ENCODE measurements at places on chromosomes 12 and 14.

DNA sequence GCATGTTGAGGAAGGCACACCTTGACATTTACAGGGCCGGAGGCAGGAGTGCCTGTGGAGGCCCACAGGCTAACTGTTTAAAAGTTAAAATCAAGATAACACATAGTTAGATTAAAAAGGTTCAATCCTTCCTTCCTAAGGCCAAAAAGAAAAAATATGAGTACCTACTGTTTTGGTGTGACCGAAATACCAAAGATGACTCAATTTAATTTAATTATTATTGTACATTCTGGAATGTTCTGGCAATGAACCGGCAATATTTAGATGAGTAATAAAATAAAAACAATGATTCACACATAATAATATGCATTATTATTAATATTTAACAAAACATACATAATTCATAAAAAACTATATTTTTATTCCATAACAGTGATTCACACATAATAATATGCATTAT, 136.8 kb upstream of the NTF3 start:
- DNase-seq: no peak

- no peak for DNase-seq
Observed at GRCh38 chr12:124231980-124232653, 62.8 kb upstream of the RFLNA start.

- no peak for DNase-seq
Observed at GRCh38 chr14:70350078-70350477, 9.4 kb downstream of the COX16 start.

GRCh38 chr14:42200957-42201356, 594.3 kb downstream of the LRFN5 start:
- no peak for DNase-seq

DNA sequence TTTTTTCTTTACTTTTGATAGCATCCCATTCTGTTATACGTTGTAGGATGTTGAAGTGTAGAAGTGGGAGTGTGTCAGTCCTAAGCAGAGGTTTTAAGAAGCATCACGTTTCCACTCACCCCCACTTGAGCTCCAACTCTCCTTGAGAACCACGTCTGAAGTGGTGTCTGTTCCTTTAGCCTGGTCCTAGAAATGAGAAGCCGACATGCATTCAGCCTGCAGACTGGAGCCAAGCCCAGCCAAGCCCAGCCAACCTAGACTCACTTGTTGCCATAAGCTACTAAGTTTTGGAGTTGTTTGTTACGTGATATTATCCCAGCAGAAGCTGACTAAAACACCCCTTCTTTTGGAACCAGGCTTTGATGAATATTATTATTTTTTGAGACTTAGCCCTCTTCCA, 4.4 kb upstream of the ELK3 start:
- no peak for DNase-seq

DNA sequence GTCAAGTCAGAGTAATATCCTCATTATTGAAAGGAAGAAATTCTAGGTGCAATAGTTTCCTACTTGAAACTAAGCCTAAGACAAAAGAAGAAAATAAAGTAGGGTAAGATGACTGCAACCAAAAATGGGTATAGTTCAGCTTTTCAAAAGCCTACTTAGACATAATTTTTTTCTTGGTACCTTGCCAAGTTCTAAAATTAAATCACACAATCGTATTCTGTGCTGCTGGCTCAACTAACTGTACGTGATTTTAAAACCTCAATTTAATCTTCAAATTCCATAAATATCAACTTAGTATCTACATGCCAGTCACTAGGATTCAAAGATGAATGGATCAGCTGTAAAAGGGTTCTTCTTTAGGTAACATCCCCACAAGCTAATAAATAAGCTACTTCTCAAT, 56.9 kb downstream of the SCAF11 start:
- no peak for DNase-seq

DNA sequence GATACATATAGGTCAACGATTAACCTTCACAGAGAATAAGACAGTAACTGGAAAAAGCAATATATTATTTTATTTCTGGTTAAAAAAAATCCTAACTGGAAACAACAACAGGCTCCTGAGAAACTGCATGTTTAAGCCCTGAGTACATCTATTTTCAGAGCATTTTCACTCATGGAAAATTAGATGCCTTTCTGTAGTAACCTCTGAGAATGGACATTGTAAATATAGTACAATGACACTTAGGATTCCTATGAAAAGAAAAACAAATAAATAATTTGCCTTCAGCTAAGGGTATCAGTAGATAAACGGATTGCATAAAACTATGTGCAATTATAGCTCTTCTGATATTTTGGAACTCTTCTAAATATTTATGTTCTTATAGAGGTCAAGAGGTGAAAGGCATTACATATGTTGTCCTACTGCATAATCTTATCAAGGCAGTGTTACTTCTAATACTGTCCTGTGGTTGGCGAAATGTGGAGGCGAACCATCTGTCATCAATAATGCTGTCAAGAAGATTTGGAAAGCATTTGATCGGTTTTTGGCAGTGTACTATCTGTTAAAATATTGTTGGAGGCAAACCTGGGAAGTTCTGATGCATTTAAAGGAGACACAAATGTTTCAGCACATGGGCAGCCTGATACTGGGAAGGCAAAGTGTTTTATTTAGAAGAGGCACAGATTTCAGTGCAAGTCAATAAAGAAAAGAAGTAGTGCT, 381.8 kb downstream of the BTG1 start:
- DNase-seq: no peak

- no peak for DNase-seq
Observed at GRCh38 chr14:79809849-79810612, 401.3 kb downstream of the DIO2 start.

DNA sequence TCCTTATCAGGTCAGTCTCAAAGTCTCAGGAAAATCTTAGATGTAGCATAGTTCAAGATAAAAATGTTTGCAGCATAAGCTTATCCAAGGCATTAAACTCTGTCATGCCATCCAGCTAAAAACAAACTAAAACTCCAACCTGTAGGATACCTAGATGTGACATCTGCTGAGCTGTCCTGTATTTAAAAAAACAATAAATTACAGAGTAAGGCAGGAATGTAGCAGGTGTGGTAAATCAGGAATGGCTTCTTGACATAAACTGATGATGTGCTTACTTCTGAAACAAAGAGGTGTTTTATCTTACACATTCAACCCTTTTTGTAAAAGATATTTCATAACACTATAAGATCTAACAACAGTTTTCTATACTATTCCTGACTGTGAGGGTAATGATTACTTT, 30.6 kb upstream of the DLGAP5 start:
- no peak for DNase-seq

DNA sequence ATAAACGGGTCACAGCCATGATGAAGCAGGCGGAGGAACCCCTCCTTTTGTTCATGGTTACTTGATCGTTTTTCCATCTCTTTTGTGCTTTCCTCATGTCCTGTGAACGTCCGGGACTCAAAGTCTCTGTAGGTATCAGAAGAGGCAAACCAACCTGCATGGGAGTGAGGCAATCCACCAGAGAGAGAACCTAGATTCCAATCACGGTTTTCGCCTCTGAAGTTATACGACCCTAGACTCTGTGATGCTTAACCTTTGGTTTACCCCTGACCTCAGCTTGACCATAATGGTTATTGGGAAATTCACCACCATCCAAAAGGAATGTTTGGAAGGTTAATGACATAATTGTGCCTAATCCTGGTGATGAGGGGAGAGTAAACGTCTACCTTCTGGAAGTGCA, 186.8 kb upstream of the PRICKLE1 start:
- DNase-seq: no peak

GRCh38 chr12:60078026-60078425, 482.2 kb downstream of the SLC16A7 start:
- DNase-seq: no peak

DNA sequence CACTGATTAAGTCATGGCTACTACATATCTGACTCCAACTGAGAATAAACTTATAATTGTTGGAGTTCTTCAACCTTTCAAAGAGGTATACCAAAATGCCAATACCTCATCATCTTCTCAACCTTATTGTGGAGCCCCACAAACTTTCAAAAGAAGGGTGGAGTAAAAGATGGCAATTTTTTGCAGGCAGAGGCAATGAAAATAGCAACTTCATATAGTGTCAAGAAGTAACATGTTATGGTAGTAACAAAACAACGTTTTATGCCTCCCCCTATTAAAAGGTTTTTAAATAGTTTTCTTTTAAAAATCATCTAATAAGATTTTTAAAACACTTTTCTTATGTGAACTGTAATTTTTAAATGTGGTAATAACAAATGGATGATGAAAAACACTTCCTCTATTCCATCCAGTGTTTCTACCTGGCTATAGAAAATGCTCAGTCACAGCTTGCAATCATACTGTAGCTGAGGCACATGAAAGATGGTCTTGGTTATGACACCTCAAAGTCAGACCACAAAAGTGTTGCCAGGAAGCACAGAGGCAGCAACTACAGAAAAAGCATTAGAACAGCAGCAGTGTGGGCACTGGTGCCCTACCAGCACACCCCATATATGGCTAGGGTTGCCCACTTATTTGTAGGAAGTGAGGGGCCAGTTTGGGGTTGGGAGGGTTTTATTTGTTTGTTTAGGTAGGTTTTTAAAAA, 7.0 kb downstream of the PPP1R12A start:
- DNase-seq: peak; percentile 46
